ENCODE measurements at places on chromosomes 2 and 18.

GRCh38 chr2:199940373-199940772 lies 14.9 kb downstream of the TYW5 start:
- H3K4me1 ChIP-seq, result no peaks in the 10 kb centered on the region
- H3K4me3 ChIP-seq, result no peak overlapping the region
- no peak for DNase-seq
- no peaks in the 10 kb centered on the region for H3K36me3 ChIP-seq
- H3K27me3 ChIP-seq, result no peaks in the 10 kb centered on the region
- no peak overlapping the region for H3K27ac ChIP-seq

- no peak overlapping the region for H3K27ac ChIP-seq
- no peak overlapping the region for H3K4me3 ChIP-seq
- no peaks in the 10 kb centered on the region for H3K27me3 ChIP-seq
- no peaks in the 10 kb centered on the region for H3K4me1 ChIP-seq
- no peaks in the 10 kb centered on the region for H3K36me3 ChIP-seq
Observed at GRCh38 chr2:126704434-126705160, 48.6 kb downstream of the GYPC start.

DNA sequence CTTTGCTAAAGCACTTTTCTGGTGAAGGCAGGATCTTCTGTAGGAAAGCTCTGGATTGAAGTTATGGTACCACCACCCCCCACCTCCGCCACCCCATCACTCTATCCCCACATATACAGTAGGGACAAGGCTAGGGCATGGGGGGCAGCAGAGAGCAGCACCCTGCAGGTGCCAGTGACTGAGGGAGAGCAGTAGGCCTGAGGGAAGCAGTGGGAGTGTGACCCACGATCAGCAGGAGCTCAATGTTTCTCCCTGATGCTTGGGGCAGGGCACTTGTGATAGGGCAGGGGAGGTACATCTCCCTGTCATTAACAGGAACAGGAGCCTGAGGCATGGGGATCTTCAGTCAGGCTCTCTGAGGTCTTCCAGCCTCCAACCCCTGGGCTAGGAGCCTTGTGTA lies 121.6 kb downstream of the ZFP36L2 start:
- DNase-seq, result no peak
- H3K36me3 ChIP-seq, result no peaks in the 10 kb centered on the region
- H3K4me3 ChIP-seq, result no peak overlapping the region
- H3K4me1 ChIP-seq, result no peaks in the 10 kb centered on the region
- H3K27me3 ChIP-seq, result no peaks in the 10 kb centered on the region
- peak overlapping the region; percentile 77 for H3K27ac ChIP-seq

- no peaks in the 10 kb centered on the region for H3K36me3 ChIP-seq
- no peak overlapping the region for H3K4me3 ChIP-seq
- H3K27ac ChIP-seq, result no peak overlapping the region
- no peaks in the 10 kb centered on the region for H3K4me1 ChIP-seq
- DNase-seq, result no peak
Observed at GRCh38 chr2:38064801-38065501, 11.0 kb downstream of the CYP1B1 start.

GRCh38 chr18:38575023-38575422 lies 1009.4 kb upstream of the CELF4 start:
- no peaks in the 10 kb centered on the region for H3K4me1 ChIP-seq
- H3K36me3 ChIP-seq, result no peaks in the 10 kb centered on the region
- no peak overlapping the region for H3K27ac ChIP-seq
- no peaks in the 10 kb centered on the region for H3K27me3 ChIP-seq
- no peak overlapping the region for H3K4me3 ChIP-seq

- H3K27me3 ChIP-seq, result no peaks in the 10 kb centered on the region
- no peak for DNase-seq
- no peak overlapping the region for H3K4me3 ChIP-seq
- no peaks in the 10 kb centered on the region for H3K36me3 ChIP-seq
- no peaks in the 10 kb centered on the region for H3K4me1 ChIP-seq
Observed at GRCh38 chr2:129656081-129656598, 323.3 kb upstream of the RAB6C start.

- DNase-seq, result no peak
- no peak overlapping the region for H3K4me3 ChIP-seq
- H3K4me1 ChIP-seq, result no peaks in the 10 kb centered on the region
- H3K36me3 ChIP-seq, result no peaks in the 10 kb centered on the region
- H3K27ac ChIP-seq, result no peak overlapping the region
Observed at GRCh38 chr18:54557958-54558357, 33.1 kb upstream of the DYNAP start.

DNA sequence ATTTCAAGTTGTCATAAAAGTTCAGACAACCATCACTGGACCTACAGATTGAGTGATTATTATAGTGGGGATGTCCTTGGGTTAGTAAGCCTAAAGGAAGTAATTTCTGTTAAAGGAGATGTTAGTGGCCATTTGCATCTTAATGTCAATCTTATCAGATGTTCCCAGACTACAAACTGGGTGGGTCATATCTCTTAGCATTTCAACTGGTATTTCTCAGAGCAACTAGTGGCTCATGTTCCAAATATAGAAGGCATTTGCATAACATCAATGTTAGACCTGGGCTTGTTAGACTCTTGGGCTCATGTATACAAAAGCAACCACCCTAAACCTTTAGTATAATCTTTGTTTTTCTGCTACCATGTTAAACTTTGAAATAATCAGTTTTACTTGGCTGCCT lies 17.9 kb downstream of the PLEKHA3 start:
- H3K27ac ChIP-seq, result no peak overlapping the region
- no peak for DNase-seq
- H3K4me3 ChIP-seq, result no peak overlapping the region
- H3K27me3 ChIP-seq, result no peaks in the 10 kb centered on the region
- no peaks in the 10 kb centered on the region for H3K4me1 ChIP-seq

DNA sequence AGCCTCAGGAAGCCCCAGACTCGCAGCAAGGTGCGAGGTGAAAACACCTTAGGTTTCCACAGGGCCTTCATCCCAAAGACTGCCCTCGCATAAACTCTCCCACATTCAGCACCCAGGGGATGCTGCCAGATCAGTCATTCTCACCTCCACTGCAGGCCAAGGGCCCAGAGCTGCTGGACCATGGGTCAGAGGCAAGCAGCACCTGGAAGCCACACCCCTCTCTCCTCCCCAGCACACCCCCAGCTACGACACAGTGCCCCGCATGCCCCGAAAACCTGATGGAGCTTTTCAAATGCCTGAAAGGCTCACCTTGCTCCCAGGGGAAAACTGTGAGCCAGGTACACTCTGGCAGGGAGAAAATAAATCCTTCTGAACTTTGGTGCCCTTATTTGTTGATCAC lies 31.9 kb upstream of the LDLRAD4 start:
- no peaks in the 10 kb centered on the region for H3K4me1 ChIP-seq
- H3K36me3 ChIP-seq, result no peaks in the 10 kb centered on the region
- no peak overlapping the region for H3K27ac ChIP-seq
- H3K27me3 ChIP-seq, result no peaks in the 10 kb centered on the region
- no peak overlapping the region for H3K4me3 ChIP-seq
- DNase-seq, result no peak

- no peak overlapping the region for H3K27ac ChIP-seq
- no peak overlapping the region for H3K4me3 ChIP-seq
- H3K36me3 ChIP-seq, result no peaks in the 10 kb centered on the region
- H3K4me1 ChIP-seq, result no peaks in the 10 kb centered on the region
- H3K27me3 ChIP-seq, result no peaks in the 10 kb centered on the region
Observed at GRCh38 chr2:100383306-100383705, 34.2 kb downstream of the CHST10 start.

DNA sequence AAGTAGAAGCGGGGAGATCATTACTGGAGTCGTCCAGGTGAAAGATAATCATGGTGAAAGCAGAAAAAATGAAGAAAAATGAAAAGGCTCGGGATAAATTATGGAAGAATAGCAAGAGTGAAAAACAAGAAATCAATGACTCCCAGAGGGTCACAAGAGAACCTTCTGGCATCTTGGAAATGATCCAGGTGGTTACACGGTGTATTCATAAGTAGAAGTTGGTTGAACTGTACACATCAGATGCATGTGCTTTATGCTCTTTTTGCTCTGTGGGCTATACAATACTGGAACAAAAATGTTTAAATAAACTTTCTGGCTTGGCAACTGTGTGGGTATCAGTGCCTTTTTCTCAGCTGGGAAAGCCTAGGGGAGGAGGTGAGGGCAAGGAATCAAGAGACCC lies 348.9 kb downstream of the RND3 start:
- H3K4me1 ChIP-seq, result no peaks in the 10 kb centered on the region
- DNase-seq, result no peak
- H3K27ac ChIP-seq, result no peak overlapping the region

DNA sequence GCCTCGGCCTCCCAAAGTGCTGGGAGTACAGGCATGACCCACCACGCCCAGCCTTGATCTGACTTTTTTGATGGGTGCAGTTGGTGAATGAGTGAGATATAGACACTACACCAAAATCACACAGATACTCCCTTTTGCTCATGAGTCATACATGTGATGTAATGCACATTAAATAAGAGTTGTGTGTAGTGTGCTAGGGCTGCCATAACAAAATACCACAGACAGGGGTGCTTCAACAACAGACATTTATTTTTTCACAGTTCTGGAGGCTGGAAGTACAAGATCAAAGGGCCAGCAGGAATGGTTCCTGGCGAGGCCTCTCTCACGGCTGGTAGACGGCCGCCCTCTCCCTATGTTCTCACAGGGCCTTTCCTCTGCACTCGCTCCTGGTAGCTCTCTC lies 46.6 kb downstream of the GBX2 start:
- no peak overlapping the region for H3K4me3 ChIP-seq
- no peak for DNase-seq
- no peak overlapping the region for H3K27ac ChIP-seq
- H3K4me1 ChIP-seq, result no peaks in the 10 kb centered on the region
- H3K36me3 ChIP-seq, result no peaks in the 10 kb centered on the region

- no peak for DNase-seq
- H3K27ac ChIP-seq, result no peak overlapping the region
- H3K27me3 ChIP-seq, result no peaks in the 10 kb centered on the region
- no peaks in the 10 kb centered on the region for H3K36me3 ChIP-seq
- H3K4me1 ChIP-seq, result no peaks in the 10 kb centered on the region
Observed at GRCh38 chr2:149080971-149081370, 42.5 kb downstream of the LYPD6B start.

- no peaks in the 10 kb centered on the region for H3K36me3 ChIP-seq
- H3K4me3 ChIP-seq, result peak within 1 kb of the TSS; percentile 33
- H3K4me1 ChIP-seq, result peaks cover 4% of the 10 kb centered on the region
- no peaks in the 10 kb centered on the region for H3K27me3 ChIP-seq
- DNase-seq, result no peak
Observed at GRCh38 chr2:26172871-26173775, at the start of gene GAREM2. Gene GAREM2, plus strand, starts transcription at chr2:26173088. Its CDS starts 133 bp downstream, at chr2:26173221.

DNA sequence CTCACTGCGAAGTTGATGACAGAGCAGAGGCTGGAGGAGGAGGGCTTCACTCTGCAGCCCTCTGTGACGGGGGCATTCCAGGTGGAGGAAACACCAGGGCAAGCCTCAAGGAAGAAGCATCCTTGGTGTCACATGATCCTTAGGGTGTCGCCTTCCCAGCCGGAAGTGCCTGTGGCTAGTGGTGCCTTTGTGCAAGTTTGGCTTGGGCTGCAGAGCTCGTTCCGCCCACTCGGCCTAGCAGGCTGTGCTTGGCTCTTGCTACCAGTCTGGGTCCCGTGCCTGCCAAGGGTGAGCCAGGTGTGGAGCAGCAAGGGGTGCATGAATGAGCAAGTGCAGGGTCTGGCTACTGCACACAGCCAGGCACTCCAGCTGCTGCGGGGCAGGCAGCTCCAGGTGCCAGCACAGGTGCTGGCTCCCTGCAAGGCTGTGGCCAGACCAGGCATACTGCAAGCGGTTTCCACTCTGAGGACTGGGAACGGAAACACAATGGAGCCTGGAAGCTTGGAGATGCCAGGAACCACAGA lies 325.3 kb upstream of the SMIM21 start:
- DNase-seq, result no peak
- no peaks in the 10 kb centered on the region for H3K4me1 ChIP-seq
- H3K36me3 ChIP-seq, result no peaks in the 10 kb centered on the region
- H3K27me3 ChIP-seq, result no peaks in the 10 kb centered on the region
- H3K27ac ChIP-seq, result no peak overlapping the region
- no peak overlapping the region for H3K4me3 ChIP-seq

All from prostate gland (tissue), 2 donors.